ENCODE measurements at places on chromosomes 11 and 22.

GRCh38 chr11:118226781-118227180, 2.0 kb upstream of the JAML start:
- DNase-seq = no peak

- peak; percentile 49 for DNase-seq
Measured at GRCh38 chr11:35305670-35306382, 113.5 kb downstream of the SLC1A2 start.

DNA sequence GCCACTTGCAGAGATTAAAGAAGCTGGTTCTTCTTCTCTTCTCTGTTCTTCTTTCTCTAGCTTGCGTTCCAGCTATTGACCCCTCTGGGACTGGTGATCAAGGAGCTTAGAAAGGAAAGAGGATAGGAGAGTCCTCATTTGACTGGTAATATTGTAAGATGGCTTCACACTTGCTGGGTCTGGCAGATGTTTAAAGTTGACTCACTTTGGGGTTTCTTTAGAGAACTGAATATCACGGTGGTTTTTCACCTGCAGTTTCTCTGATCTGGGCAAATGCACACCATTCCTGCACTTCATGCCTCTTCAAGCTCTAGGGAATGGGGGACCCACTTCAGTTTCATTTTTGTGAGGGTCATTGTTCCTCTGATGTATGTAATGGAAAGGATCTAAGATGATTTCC, 41.8 kb upstream of the DEUP1 start:
- DNase-seq = no peak

DNA sequence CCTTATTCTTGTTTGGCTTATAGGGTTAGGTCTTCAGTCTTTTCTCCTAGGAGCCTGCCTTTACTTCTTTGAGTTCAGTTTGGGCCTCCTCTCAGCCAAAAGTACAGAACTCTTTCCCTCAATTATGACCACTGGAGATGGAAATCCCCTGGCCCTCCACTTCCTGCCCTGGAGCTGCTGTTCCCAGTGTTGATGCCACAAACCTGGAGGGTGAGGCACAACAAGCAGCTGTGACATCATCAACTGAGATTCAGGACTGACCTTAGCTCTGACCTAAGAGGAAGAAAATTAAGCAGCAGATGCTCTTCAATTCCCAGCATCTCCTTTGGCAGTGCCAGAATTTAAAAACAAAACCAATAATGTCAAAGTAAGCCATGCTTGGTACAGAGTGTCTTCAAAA, 3.0 kb downstream of the ABTB2 start:
- DNase-seq = peak; percentile 54

GRCh38 chr11:26043665-26044064, 288.3 kb upstream of the ANO3 start:
- DNase-seq = no peak

DNA sequence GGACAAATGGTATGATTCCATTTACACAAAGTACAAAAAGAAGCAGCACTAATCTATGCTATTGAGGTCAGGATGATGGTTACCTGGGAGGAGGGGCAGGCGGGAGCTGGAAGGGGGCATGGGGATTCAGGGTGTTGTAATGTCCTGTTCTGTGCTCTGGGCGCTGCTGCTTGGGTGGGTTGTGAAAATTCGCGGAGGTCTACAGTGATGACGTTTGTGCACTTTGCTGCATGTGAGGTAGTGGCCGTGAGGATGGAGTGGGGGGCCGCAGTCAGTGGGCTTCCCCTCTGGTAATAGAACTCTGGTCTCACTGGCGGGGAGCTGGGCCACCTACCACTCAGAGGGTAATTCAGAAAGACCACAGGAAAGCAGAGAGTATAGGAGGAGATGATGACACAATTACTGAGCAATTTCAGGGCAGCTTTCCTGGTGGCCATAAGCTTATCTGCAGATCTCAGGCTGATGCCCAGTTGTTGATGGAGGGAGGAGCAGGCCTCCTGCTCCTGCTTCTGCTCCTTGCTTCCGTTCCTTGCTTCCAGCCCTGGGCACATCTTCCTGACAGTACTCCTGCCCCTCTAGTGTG, 121.5 kb downstream of the CEP164 start:
- DNase-seq = no peak

- DNase-seq = peak; percentile 74
Measured at GRCh38 chr11:6757373-6757967, 14.3 kb downstream of the OR2AG2 start.

DNA sequence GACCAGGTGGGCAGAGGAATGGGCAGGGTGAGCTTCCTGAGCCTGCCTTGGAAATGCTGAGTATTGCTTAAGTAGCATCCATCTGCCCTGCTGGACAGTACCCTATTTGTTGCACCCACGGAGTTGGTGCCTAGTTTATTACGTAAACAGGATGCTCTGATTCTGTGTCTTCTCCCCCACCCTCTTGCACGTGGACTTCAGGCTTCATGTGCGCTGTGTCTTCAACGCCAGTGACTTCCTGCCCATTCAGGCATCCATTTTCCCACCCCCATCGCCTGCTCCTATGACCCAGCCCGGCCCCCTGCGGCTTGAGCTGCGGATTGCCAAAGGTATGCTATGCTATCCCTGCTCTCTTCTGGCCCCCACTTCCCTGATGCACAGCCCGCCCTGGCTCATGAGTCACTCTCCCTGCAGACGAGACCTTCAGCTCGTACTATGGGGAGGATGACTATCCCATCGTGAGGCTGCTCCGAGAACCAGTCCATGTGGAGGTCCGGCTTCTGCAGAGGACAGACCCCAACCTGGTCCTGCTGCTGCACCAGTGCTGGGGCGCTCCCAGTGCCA, 5.7 kb downstream of the ZP1 start:
- peak; percentile 29 for DNase-seq

DNA sequence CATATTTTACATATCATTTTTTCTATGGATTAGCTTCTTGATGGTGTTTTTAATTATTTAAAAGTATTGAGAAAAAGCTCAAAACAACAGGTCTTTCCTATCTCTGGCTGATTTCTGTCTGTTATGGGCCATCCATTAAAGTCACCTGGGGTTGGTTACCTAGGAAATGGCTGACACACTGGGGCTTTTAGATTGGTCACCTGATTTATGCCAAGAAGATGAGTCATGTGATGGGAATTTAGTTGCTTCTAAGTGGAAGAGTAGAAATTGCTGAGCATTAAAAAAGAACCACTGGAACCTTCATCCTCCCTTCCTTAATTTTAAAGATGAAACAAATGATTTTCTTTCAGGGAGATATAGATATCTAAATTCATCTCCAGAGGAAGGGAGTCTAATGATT, 48.8 kb upstream of the LARGE1 start:
- DNase-seq = no peak

- no peak for DNase-seq
Measured at GRCh38 chr22:44823806-44824205, 71.4 kb downstream of the ARHGAP8 start.

DNA sequence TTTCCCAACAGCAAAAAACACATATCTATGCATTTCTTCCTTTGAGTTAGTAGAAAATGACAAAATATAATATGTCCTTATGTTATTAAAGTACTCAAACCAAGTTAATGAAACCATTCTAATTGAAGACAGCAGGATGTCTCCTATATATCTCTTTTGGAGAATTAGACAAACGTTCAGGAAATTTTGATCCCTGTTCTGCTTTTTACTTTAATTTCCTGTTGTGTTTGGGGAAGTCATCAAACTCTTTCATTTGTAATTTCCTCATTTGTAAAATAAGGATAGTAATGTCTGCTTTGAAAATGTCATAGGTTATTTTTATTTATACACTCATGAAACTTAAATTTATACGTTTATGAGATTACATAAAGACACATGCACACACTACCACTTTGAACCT, 281.8 kb upstream of the ANO5 start:
- no peak for DNase-seq

DNA sequence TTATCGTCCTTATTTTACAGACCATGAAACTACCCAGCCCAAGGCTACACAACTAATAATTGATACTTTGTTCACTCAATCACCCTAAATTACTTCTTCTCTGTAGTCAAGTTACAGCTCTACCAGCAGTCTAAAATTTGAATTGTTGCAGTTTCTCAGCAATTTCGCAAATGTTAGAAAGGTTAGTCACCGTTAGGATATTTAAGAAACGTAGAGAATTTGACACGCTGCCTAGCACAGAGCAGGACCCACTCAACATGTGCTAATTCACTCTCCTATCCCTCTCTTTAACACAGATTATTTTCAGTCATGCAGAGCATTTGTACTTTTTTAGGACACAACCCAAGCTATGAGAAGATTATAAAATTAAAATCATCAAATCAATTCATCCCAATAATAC, 771.1 kb upstream of the LUZP2 start:
- peak; percentile 29 for DNase-seq

GRCh38 chr11:35144806-35145205, 5.8 kb downstream of the CD44 start:
- DNase-seq = peak; percentile 64

DNA sequence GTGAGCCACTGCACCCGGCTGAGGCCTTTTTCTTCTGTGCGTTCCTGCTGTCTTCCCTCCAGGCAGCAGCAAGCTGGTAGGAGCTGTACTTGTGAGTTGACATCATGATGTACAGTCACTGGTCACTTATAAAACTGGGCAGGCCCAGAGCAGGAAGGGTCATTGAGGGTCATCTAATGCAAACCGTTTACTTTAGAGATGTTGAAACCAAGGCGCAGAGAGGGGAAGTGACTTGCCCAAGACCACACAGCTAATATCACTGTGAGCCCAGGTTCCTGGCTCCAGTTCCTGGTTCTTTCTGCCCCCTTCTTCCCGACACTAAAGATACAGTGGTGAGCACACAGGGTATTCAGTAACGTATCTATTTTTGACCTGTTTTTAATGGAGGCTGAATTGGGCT, 27.3 kb downstream of the PTPRJ start:
- no peak for DNase-seq

DNA sequence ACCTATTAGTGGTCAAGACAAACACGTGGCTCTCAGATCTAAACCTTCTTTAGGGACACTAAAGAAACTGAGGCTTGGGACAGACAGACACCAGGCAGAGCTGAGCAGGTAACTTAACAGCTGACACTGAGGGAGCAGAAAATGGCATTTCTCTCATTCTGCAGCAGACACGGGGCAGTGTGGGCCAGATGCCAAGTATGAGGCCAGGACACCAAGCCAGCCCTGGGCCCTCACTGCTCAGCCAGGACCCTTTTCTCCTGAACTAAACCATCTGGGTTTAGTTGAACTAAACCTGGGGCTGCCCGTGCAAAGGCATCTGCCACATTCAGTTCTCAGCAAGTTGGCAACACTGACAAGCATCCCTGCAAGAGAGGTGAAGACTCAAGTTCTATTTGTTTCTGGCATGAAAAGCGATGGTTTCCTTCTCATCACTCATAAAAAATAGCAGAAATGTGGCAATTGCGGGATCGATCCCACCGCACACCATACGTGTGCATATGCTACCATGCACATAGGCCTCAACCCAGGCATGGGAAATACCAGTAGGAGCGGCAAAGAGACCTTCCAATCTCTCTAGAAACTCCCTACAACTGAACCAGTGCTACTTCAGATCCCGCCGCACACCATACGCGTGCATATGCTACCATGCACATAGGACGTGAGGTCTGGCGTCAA, 100.1 kb upstream of the BID start:
- no peak for DNase-seq

DNA sequence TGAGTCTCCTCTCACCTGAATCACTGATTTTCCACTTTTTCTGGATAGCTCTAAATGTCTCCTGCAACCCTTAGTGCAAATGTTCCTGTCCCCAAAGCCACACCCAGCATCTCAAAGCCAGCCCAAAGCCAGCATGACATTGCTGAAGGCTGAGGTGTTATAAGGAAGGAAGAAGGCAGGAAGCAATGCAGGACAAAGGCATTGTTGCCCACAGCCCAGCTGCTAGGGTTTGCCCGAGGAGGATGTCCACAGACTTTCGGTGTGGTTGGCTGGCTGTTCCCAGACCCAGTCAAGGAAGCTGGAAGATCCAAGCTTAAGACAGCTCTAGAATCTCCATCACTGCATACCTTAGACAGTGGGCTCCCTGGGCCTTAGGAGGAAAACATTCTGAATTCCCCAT, 23.5 kb downstream of the CHST1 start:
- DNase-seq = no peak

DNA sequence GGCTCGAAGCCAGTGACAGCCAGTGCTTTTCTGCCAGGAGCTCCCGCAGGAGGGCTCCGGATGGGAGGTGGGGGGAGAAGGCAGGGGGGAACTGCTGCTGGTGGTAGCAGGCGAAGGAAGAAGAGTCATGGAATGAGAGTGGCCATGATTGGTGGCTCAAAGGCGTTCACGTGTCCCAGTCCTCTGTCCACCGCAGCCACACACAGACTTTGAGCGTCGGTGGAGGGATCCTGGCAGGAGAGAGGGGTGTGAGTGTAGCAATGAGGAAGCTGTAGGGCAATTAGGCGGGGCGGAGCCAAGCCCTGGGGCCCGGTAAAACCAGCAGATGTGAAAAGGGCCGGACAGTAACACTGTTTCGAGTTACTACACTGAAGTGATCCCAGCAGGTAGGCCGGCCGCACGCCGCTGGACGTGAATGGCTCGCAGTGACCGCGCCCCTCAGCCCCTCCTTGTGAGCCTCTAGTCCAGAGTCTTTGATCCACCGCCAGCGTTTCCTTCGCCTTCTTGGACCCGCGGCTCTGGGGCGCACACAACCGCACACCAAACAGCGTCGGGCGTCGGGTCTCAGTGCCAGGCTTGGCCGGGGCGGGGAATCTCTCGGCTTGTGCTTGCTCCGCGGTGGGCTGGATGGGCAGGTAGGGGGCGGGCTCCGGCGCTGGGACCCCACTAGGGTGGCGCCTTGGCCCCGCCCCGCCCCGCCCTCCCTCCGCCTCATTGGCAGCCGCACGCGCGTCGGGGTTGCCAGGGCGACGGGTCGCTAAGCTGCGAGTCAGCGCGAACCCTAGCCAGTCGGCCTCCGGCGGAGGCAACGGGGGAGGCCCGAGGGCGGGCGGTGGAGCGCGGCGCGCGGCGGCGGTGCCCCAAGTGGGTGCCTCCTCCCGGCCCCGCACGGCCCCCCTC, at the start of gene LRRC10B:
LRRC10B (plus strand) TSS at position 788 of the 900 bp plus-strand sequence. CDS start 250 bp downstream, outside the sequence.
- no peak for DNase-seq

GRCh38 chr11:65593518-65594414, 1.8 kb downstream of the KCNK7 start:
- DNase-seq = no peak
